Forelimb muscle (tissue), 1 donor: ENCODE measurements at places on chromosomes 13 and 19. TPM values are rescaled to one million over a fixed set of nuclear protein-coding genes. Genes with fewer than 3 reads are reported as not detected.
A peak's percentile ranks its signal among the peaks of the same experiment; 100 is the strongest.

CGB5 gene
- not detected for polyA plus RNA-seq

FOSB gene
- 41.0 TPM for polyA plus RNA-seq

TMPRSS9 gene
- 0.38 TPM for polyA plus RNA-seq

ELAVL3 gene
- 0.04 TPM for polyA plus RNA-seq

LINGO3 gene
- polyA plus RNA-seq: 0.13 TPM

CDX2 gene
- polyA plus RNA-seq: not detected

DENND1C gene
- 0.63 TPM for polyA plus RNA-seq

ZNF160 gene
- polyA plus RNA-seq: 19.4 TPM

DNA sequence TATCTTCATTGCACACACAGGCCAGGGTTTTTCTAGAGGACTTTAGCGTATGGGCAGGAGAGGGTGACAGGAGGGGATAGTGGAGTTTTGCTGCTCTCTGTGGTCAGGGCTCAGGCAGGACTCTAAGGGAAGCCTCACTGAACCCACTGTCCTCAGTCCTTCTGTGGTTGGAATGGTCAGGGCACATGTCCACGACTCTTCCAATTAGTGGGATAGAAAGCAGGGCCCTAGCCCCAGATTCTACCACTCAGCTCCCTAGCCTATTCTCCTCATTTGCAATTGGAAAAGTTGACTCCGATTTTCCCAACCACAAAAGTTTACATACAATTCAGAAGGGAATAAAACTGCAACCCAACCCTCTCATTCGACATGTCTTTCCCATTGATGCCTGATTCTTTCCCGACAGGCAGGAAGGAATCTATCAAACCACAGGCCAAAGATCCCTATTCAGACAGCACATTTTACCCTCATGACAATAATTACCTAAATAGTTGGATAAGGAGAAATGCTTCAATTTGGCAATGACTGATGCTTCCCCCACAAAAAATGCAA lies 38.2 kb downstream of the TGDS start:
- no peak for DNase-seq

- DNase-seq: no peak
Measured at GRCh38 chr19:38228005-38228377, 4.0 kb upstream of the DPF1 start.

- no peak for DNase-seq
Measured at GRCh38 chr19:4639531-4640246, 373 bp downstream of the TNFAIP8L1 start.

- DNase-seq: no peak
Measured at GRCh38 chr19:19338082-19338481, 17.5 kb downstream of the MAU2 start.

DNA sequence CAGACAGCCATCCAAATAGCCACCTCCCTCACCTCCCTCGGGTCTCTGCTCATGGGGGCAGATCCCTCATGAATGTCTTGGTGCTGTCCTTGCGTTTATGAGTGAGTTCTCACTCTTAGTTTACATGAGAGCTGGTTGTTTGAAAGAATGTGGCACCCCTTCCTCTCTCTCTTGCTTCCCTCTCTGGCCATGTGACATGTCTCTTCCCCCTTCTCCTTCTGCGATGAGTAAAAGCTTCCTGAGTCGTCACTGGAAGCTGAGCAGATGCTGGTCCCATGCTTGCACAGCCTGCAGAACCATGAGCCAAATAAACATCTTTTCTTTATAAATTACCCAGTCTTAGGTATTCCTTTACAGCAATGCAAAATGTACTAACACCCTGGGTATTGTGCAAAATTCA lies 208.7 kb downstream of the LACC1 start:
- no peak for DNase-seq

GRCh38 chr19:8697671-8698432 lies 743 bp downstream of the ACTL9 start:
- no peak for DNase-seq

- DNase-seq: no peak
Measured at GRCh38 chr19:9939301-9939913, 3.1 kb upstream of the OLFM2 start.

DNA sequence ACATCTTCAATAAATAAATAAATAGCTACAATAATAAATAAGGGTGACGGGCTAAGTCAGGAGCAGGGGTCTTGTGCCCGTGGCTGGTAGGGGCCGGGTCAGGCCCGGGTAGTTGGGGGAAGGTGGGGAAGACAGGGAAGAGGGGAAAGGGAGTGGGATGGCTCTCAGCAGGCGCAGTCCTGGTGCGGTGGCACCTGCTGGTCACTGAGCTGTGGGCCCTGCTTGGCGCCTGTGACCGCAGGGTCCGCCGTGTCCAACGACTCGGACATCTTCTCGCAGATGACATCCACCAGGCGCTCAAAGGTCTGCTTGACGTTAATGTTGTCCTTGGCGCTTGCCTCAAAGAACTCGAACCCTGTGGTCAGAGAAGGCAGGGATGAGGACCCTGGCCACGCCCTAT lies 4.3 kb downstream of the MPV17L2 start:
- no peak for DNase-seq

GRCh38 chr19:48741129-48741999 lies 954 bp upstream of the RASIP1 start:
- no peak for DNase-seq

DNA sequence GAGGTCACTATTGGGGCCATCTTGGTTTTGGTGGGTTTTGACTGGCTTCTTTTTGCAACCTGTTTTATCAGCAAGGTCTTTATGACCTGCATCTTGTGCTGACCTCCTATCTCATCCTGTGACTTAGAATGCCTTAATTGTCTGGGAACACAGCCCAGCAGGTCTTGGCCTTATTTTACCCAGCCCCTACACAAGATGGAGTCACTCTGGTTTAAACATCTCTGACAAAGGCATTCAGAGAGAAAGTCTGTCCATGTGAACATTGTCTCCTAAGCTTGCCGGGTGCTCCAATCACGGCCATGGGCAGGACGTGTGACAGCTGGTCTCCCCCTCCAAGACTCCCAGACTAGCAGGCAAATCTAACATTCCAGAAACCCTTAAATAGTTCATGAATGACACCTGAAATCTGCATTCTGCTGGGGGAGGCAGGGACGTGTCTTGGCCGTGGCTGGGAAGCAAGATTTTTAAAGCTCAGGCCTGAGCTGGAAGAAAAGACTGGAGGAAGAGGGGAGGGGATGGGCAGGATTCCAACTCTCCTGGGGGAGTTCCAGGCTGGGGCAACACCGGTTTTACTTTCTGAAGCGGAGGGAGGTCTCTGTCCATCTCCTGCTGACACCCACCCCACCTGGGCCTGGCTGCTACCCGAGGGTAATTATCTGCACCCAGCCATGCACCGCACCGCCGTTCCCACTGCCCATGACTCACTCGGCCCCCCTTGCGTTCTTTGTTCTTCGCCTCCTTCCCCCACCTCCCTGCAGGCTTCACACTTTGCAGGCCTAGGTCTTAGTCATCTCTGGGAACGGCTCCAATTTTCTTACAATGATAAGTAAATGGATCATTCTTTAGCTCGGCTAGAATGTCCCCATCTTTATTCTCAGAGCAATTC lies 11.6 kb upstream of the OR1M1 start:
- DNase-seq: peak; percentile 49

GRCh38 chr13:33296793-33297425 lies 11.4 kb upstream of the STARD13 start:
- no peak for DNase-seq

GRCh38 chr13:98013241-98013640 lies 59.8 kb downstream of the IPO5 start:
- no peak for DNase-seq

- no peak for DNase-seq
Measured at GRCh38 chr13:101231751-101232428, 184.4 kb downstream of the NALCN start.

GRCh38 chr19:2240881-2241760 lies 4.5 kb downstream of the SF3A2 start:
- DNase-seq: no peak

- no peak for DNase-seq
Measured at GRCh38 chr19:39032063-39032918, at the start of gene FBXO27. Gene FBXO27, minus strand, starts transcription at chr19:39032549. Its CDS starts 322 bp downstream, at chr19:39032227.

- no peak for DNase-seq
Measured at GRCh38 chr19:38047641-38048040, 140.6 kb downstream of the SIPA1L3 start.

- DNase-seq: no peak
Measured at GRCh38 chr13:95647321-95647720, 2.8 kb upstream of the DZIP1 start.

DNA sequence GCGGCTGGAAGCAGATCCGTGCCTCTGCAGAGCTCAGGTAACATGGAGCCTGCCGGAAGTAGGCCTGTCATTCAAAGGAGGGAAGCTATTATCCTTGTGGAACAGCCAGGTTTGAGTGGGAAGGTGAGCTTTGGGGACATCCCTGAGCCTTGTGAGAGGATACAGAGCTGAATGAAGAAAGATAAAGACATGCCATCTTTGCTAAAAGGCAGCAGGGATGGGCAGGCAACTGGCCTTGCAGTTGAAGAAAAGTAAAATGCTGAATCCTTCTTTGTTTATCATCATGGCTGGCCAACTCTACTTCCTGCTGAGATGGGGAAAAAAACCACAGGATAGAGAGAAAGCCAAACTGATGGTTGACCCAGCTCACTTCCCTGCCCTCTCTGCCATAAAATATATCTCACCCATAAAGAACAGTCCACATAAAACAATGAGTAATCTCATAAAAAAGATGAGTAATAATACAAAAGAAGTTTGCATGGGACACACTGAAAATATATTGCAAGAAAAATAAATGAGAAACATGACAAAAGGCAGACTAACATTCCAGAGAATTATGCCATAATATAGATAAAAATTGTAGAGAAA lies 226.3 kb downstream of the DLEU7 start:
- no peak for DNase-seq

GRCh38 chr13:25692099-25692498 lies 320.3 kb downstream of the ATP8A2 start:
- DNase-seq: no peak

GRCh38 chr19:5880604-5881078 lies 10.3 kb upstream of the FUT5 start:
- DNase-seq: no peak

DNA sequence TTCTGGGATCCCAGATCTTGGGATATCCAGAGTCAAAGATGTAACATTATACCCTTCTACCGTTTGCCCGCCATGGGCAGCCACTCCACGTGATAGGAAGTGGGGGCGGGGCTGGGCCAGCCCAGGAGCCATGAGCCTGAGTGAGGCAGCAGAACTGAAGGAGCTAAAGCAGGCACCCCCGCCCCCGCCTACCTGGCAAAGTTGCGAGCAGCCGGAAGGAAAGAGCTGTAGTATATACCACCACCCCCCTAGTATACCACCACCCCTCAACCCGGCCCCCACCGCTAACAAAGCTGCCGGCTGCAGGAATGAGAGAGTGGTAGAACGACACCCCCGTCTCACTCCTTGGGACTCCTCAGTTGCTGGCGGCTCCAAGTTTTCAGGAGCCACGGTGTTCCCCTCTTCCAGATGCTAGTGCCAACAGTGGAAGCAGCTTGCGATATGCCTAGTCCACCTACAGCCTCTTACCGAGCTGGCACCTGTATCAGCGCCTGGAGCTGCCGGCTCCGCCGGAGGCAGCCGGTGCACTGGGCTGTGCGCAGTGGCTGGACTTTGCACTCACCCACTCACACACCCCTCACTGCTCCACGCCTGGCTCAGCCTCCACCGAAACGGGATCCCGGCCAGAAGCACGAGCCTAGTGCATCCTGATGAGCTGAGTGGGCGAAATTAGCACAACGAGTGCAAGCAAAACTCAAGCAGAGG lies 230.7 kb upstream of the PRR20A start:
- no peak for DNase-seq
